BJ (cell line): ENCODE measurements at places on chromosomes 7 and 10. TPM values are rescaled to one million over a fixed set of nuclear protein-coding genes. Genes with fewer than 3 reads are reported as not detected.

- no peak for DNase-seq
These were observed 159.5 kb upstream of the HGF start for GRCh38 chr7:81929386-81929785.

DNA sequence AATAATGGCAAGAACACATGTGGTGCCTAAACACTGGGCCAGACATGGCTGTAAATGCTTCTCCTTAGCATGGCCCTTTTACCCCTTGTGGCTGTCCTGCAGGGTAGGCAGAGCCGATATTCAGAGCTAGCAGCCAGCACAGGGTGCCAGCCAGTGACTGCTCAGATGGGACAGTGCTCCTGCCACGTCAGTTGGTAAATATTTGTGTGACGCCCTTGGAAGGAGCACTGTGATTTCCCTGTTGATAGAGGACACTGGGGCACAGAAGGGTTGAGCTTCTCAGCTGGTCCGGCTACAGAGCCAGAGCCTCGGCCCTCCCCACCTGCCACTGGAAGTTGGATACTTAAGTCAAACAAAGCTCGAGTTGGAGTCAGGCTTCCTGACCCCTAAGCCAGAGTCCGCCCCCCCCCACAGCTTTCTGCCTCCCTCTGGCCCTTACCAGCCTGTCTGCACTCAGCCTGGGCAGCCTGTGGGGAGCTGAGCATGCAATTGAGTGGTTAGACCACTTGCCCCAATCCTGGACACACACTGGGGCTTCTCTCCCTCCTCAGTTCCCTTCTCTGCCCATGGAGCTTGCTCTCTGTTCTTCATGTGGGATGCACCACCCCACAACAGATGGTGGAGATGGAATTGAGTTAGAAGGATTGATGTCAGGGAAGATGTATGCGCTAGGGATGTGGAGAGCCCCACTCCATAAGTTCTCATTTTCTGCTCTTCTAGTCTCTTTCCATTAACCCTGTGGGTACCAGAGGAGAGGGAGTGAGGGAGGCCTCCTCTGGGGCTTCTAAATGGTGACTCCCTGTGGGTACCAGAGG lies 350.8 kb downstream of the PLXNA4 start:
- no peak for DNase-seq

DNA sequence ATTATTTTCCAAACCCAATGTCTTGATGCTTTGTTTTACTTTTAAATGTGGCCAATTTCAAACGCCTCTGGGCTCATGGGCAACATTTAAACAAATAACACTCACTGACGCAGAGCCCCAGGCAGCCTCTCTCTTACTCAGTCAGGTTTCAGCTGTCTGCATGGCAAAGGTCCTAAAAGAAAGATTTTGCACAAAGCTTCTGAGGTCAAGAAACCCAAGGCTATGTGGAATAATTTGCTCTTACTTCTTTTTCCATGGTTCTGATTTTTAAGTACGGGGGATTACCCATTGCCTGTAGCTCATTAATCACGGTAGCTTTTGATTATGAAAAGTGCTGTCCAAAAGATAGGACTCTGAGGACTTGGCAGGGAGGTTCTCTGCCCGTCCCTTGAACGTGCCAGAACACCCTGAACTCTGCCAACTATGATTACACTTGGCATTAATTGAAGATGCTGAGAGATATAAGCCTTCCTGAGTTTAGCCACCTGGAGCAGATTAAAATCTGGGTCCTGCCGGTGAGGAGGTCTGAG lies 14.1 kb upstream of the MSRB2 start:
- no peak for DNase-seq

GRCh38 chr10:51569467-51569866 lies 129.9 kb downstream of the CSTF2T start:
- no peak for DNase-seq

DNA sequence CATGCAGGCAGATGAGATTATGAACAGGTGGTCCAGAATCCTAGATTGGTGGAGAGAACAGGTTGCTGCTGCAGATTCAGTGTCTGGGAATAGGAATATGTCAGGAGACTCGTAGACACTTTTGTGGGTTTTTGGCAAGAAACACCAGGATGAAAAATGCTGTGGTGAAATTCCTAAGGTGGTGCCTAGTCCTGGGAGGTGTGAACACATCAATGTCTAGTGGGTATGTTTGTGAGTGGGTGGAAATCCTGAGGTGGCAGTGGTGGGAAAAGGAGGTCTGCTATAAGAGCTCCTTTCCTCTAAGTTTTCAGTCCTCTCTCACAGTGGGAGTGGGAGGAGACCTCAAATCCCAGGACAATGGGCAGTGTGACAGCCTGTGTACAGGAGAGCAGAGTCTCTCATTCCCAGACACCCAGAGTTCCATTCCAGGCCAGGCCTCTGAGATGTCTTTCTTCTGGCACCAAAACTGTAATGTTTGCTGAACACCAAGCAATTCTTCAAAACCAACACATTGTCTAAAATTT lies 5.1 kb downstream of the ERV3-1 start:
- no peak for DNase-seq

GRCh38 chr10:60086862-60087261 lies 180.5 kb upstream of the CCDC6 start:
- DNase-seq = no peak

DNA sequence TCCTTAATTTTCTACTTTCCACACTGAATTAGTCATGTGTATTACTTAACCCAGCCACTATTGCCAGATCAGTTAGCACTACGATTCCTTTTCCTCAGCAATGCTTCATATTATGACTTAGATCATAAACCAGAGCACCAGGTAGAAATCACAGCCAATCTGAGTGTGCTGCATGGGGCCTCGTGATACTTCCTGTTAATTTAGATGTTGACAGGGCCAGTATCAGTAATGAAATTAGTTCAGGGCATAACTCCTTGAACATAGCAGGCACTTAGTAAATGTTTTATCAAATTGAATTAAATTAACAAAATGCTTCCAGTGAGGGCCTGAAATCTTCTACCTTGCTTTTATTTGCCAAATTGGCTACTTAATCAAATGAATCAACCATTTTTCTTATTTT lies 169.3 kb upstream of the LRGUK start:
- DNase-seq = no peak

- DNase-seq = no peak
These were observed 26.8 kb downstream of the BET1 start for GRCh38 chr7:93977211-93977950.

DNA sequence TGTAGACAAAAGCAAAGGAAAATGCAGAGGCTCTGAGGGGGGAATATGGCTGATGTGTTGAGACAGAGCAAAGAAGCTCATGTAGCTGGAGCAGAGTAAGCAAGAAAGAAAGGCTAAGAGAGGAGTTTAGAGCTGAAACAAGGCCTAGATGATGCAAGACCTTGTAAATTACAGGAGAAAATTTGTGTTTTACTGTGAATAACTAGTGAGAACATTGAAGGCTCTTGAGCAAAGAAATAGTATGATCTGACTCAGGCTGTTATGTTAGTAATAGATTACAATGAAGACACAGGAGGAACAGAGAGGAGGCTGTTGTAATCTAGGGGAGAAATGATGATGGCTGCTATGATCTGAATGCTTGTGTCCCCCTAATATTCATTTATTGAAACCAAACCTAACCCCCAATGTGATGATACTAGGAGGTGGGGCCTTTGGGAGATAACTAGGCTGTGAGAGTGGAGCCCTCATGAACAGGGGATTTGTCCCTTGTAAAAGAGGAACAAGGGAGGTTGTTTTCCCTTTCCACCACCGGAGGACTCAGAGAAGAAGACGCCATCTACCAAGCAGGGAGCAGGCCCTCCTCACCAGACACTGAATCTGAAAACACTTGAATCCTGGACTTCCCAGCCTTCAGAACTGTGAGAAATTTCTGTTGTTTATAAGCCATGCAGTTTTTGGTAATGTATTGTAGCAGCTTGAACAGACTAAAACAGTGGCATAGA lies 394.9 kb downstream of the HTR7 start:
- peak; percentile 10 for DNase-seq

The CTTNBP2 gene
- 0.34 and 0.37 TPM in 2 replicates for polyA plus RNA-seq

The ZSWIM8 gene
- 39.3 and 82.0 TPM in 2 replicates for polyA plus RNA-seq

DNA sequence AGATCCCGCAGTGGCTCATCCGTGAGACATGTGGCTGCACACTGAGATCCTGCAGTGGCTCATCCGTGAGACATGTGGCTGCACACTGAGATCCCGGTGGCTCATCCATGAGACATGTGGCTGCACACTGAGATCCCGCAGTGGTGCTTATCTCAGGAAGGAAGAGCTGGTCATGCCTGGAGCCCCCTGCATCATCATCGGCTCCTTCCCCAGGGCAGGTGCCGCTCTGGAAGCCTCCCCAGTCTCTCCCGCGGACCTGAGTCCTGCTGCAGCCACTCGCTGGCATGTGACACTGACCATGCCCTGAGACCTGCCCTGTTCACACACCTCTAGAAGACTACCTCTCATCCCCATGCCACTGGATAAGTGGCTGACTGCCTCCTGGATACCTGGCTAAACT lies 181.3 kb downstream of the PTPRN2 start:
- DNase-seq = no peak

GRCh38 chr10:119022846-119023552 lies 6.5 kb upstream of the NANOS1 start:
- DNase-seq = peak; percentile 74

The VWC2 gene
- polyA plus RNA-seq = not detected in 2 replicates

The TET1 gene
- 1.1 and 1.9 TPM in 2 replicates for polyA plus RNA-seq

The GIMAP2 gene
- 0.05 and 0.13 TPM in 2 replicates for polyA plus RNA-seq
